ENCODE measurements at places on chromosomes 1 and 21. TPM values are rescaled to one million over a fixed set of nuclear protein-coding genes. Genes with fewer than 3 reads are reported as not detected.

CASP9 gene
- 10.3 TPM for polyA plus RNA-seq

DNA sequence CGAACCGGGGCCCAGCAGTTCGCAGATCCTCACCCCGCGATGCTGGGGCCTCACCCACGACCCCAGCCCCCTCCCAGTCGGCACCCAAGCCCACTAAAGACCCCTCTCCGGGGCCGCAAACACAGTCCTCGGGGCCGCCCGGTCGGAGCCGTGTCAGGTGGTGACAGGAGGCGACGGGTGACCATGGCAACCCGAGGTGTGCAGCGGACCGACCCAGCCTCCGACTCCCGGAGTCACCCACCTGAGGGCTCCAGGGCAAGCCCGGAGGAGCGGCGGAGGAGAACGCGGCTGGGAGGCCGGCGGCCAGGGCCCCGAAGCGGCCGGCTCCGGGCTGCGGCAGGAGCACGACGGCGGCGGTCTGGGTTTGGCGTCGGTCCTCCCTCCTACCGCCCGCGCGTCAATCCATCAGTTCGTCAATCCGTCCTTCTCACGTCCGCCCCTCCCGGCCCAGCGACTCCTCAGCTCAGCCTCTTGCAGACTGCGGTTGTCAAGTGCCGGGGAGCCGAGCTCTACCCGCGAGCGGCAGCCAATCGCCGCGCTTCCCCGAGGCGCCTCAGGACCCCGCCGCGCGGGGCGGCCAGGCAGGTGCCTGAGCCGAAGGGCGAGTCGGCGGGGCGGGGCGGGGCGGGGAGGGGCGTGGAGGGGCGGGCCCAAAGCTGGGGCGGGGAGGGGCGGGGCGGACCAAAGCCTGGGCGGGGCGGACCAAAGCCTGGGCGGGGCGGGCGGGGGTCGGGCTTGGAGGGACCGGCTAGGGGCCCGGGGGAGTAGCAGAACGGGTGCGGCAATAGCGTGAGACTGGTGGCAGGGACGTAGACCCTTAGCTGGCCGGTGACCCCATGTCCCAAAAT lies at the start of gene WDR47:
Gene WDR47 (minus strand): TSS at position 482 of the 848 bp plus-strand sequence. CDS start 18,590 bp downstream, outside the sequence.
- DNase-seq = peak; percentile 100

DNA sequence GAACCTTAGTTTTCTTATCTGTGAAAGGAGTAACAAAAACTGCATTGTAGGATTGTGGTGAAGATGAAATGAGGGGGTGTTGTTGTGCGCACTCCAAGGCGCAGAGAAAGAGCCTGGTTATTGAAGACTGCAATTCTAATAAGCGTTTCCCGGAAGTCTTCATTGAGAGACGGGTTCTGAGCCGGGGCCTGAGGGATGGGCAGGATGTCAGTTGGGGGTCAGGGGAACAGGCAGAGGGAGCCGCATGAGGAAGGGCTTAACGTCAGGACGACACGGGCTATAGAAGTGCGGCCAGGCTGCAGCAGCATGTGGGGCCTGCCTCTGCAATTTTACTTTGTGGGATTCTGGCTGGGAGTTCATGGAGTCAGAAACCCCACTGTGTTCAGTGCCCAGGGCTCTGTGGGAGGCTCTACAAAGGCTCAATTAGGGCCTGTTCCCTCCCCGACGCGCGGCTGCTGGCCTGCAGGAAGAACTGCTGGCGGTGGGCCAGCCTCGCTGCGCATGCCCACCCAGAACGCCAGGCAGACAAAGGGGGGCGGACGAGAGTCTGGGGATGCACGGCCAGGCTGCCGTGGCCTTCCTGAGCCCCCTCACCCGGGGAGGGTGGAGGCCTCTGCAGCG lies 20.7 kb downstream of the TRIM62 start:
- no peak for DNase-seq

- DNase-seq = no peak
Observed at GRCh38 chr1:113793878-113794834, 18.1 kb downstream of the RSBN1 start.

GRCh38 chr1:20511518-20512428 lies 3.8 kb upstream of the MUL1 start:
- DNase-seq = no peak

- no peak for DNase-seq
Observed at GRCh38 chr1:19785660-19786059, 14.1 kb downstream of the TMCO4 start.

- DNase-seq = no peak
Observed at GRCh38 chr1:25991937-25992688, 5.8 kb downstream of the PAFAH2 start.

DNA sequence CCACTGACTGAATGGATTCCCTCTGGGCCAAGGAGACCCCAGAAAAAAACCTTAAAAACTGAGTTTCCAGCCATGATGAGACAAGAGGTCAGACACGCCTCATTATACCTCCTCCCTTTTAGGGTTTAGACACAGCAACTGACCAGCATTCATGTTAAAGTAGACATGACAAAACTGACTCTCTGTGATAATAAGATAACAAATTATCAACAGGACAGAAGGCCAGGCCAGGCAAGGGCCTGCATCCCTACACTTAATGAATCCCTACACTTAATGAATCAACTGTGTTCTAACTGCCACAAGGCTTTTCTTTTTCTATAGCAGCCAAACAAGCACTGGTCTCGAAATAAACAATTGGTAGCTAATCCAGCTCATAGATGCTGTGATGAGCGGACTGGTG lies 33.3 kb upstream of the FAM89A start:
- DNase-seq = no peak

Data from spleen (tissue), 13 donors.